ENCODE measurements at places on chromosomes 7 and 10. TPM values are rescaled to one million over a fixed set of nuclear protein-coding genes. Genes with fewer than 3 reads are reported as not detected.

GRCh38 chr7:304574-305409 is 14.8 kb downstream of the FOXL3 start:
- peak; percentile 25 for DNase-seq

DNA sequence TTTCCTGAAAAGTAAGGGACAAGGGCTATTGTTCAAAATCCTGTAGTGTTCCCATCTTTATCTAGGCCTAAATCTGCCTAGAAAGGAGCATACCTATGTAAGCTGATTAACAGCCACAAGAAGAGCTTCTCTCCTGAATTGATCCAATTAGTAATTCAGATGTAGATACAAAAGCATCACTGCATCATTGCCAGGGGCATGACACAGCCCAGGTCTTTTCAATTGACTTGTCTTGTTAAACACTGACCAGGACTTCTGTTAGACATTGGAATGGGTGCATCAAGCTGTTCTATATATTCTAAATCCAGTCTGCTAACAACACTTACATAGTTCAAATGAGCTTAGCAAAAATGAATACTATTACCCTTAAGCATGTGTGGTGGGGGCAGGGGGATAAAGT is 589.2 kb downstream of the INHBA start:
- DNase-seq: no peak

- no peak for DNase-seq
Measured at GRCh38 chr7:51430480-51431086, 114.0 kb upstream of the COBL start.

DNA sequence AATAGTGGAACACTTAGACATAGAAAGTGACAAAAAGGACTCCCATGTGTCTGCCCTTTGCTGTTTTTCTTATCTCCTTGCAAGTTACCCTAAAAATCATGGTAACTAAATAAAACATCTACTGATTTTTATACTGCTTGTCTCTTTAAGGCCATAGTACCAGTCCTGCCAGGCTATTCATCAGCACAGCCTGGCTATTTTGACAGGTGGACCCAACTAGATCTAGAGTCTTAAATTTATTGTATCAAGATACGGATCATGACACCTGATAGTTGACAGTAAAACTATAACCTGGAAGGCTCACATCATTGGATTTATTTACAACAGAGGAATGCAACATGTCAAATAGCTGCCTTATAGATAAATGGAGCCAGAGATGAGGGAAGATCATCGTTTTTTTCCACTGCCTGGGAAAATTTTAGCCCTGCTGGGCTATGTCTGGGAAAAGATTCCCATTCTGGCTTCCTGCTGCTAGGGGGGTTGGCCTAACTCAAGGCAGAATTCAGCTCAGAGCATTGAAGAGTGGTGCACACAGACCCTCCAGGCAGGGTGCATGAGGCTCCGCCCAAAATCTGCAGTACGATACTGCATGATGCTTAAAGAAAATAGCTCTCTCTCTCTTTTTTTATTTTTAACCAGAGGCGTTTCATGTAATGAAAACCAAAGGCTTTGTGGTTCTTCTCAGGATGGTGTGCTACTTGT is 292.0 kb upstream of the FZD8 start:
- DNase-seq: no peak

DNA sequence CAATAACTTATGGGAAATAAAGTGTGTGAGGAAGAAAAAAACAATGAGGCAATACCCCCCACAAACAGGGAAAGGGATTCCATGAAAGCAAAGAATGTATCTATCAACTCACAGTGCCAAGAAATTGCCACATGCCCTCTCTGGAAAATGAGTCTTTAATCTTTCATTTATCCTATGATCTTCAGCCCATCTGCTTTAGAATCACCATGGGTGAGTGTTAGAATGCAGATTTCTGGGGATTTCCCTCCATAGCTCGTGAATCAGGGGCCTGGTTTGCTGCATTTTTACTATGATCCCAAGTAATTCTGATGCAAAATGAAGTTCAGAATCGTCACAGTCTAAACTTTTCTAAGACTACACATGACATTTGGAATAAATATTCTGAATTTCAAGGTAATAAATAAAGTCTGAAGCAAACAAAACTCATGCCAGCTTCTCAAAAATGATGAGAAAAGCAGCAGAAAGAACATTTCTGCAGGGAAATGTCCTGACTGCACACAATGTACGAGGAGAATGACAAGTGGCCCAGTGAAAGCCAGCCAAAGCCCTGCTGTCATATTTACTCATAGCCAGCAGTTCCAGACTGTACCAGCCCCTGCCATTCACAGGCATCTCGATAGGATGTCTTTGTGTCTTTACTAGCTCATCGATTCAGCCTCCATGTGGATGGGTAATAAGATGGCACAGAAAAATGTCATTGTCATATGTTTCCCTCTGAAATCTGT is 167.1 kb downstream of the ELMO1 start:
- no peak for DNase-seq

- DNase-seq: no peak
Measured at GRCh38 chr10:69721690-69722310, 79.9 kb upstream of the COL13A1 start.

GRCh38 chr10:11120711-11121110 is 103.0 kb downstream of the CELF2 start:
- no peak for DNase-seq

DNA sequence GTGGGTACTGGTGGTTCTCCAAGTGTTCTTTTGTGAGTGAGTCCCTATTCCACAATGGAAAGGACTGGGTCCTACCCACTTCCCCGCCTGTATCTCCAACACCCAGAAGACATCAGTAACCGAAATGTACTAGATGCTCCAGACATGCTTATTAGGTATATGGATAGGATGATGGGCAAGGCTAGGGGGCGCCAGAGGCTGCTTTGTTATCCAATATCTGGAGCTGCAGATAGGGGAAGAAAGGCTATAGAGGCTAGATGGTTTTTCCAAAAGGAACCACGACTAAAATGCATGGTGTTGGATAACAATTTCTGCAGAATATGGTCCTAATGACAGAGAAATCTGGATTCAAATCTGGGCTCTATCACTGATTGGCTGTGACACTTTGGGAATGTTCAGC is 56.2 kb upstream of the TM9SF3 start:
- DNase-seq: peak; percentile 70

- no peak for DNase-seq
Measured at GRCh38 chr7:115885550-115885949, 145.0 kb downstream of the TFEC start.

- peak; percentile 38 for DNase-seq
Measured at GRCh38 chr10:79058899-79059841, 9.6 kb upstream of the ZMIZ1 start.

- DNase-seq: no peak
Measured at GRCh38 chr10:93280699-93281366, 201.3 kb downstream of the MYOF start.

The LAMB1 gene
- total RNA-seq: 161 TPM

The HGF gene
- total RNA-seq: 27.2 TPM

The COPS6 gene
- 58.4 TPM for total RNA-seq
